Cardiac muscle cell (in vitro differentiated cells and primary cell): ENCODE measurements at places on chromosomes 1 and 21. TPM values are rescaled to one million over a fixed set of nuclear protein-coding genes. Genes with fewer than 3 reads are reported as not detected.

TMEM52 gene
- 6.9 and 7.1 TPM in 2 replicates for total RNA-seq

BNIPL gene
- 0.66 and 1.3 TPM in 2 replicates for total RNA-seq

DNA sequence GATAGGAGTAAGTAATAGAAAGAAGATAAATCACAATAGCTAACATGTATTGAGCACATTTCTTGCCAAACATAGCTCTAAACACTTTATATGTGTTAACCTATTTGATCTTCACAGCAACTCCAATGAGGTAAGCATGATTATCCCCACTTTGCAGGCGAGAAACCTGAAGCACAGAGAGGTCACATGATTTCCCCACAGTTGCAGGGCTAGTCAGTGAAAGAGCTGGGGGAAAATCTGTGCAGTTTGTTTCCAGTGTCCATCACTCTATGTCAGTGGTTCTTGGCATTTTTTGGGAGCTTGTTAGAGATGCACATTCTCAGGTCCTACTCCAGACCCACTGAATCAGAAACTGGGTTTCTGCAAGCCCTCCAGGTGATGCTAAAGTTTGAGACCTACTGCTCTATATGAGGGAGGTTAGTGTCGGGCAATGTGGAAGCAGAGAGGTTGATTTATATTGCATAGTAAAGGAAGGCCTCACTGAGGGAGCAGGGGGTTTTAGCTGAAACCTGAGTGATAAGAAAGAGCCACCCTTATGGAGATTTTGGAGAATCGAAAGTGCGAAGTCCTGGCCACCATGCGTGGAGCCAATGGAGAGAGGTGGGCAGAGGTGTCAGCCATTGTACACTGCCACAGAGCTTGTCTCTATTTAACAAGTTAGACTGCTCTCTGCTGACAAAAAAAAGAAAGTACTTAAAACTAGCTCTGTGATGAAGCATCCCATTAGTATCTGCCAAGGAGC lies 20.9 kb downstream of the MCOLN3 start:
- DNase-seq: peak; percentile 15

- no peak for DNase-seq
Observed at GRCh38 chr21:42343556-42343955, 7.2 kb downstream of the TFF2 start.

DNA sequence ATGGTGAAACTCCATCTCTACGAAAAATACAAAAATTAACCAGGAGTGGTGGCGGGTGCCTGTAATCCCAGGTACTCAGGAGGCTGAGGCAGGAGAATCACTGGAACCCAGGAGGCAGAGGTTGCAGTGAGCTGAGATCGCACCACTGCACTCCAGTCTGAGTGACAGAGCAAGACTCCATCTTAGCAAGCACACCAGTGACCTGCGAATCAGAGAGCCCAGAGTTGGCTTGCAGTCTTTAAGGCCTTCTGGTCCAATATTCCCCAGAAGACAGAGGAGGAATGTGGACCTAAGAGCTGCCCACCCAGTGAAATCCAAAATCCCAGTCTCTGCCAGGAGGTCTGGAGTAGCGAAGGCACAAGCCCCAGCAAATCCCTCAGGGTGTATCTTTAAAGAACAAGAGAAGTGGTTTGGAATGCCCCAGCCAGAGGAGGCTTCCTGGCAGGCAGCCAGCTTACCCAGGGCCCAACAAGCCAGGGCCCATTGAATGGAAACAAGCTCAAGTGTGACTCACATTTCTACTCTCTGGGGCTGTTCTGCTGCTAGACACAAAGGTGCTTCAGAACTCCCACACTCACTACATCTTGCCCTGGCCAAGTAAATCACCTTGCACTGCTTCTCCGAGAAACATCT lies 23.9 kb downstream of the GPR161 start:
- peak; percentile 90 for DNase-seq

DNA sequence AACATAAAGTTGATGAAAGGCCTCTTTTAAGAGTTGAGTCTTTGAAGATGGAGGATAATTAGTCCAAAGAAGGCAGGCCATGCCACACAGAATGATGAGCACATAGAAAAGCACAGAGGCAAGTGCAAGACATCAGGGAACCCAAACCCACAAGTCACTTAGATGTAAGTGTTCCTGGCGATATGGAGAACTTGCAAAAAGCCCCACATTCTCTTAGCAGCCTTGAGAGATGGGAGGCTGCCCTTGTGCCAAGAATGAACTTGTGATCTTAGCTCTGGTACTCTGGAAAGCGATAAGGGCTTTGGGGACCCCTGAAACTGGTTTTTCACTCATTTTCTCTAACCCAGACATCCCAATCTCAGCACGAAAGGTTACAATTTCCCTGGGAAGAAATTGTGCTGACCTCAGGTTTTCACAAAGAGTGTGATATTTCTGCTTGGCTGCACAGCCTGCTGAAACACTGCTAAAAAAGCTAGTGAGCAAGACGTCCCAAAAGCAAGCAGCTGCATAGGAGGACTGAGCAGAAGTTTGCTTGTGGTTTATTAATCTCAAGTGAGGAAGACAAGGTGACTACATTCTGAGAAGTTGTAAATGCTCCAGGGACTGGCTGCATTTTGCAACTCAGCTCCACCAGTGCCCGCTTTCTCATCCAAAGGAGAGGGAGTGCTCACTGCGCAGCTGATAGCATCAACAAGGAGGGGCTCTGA lies 496.9 kb upstream of the CAMK1G start:
- DNase-seq: no peak

GRCh38 chr21:41632748-41633475 lies 125.0 kb upstream of the TMPRSS2 start:
- DNase-seq: no peak
